Camera-type eye (tissue), 1 donor: ENCODE measurements at places on chromosomes 1 and 21. TPM values are rescaled to one million over a fixed set of nuclear protein-coding genes. Genes with fewer than 3 reads are reported as not detected.

Gene C1orf141
- total RNA-seq = 1.3 TPM

Gene AMY2B
- total RNA-seq = 48.2 TPM

Gene SLC22A15
- total RNA-seq = 8.1 TPM

Gene URB2
- 13.5 TPM for total RNA-seq

Gene LRRC7
- 29.1 TPM for total RNA-seq

Gene CFHR3
- 0.22 TPM for total RNA-seq

Gene NPR1
- 6.8 TPM for total RNA-seq

Gene SERBP1
- total RNA-seq = 293 TPM

Gene CLDN8
- total RNA-seq = 2.0 TPM

Gene AGMAT
- 1.2 TPM for total RNA-seq

Gene BTG3
- total RNA-seq = 49.3 TPM

Gene PPFIA4
- 15.8 TPM for total RNA-seq

Gene AGL
- 47.2 TPM for total RNA-seq
